ENCODE measurements at places on chromosomes 6 and 20.

- DNase-seq, result no peak
Measured at GRCh38 chr6:123594776-123595175, 42.0 kb downstream of the TRDN start.

GRCh38 chr20:58645412-58645968, 5.6 kb upstream of the STX16 start:
- DNase-seq, result no peak

- DNase-seq, result no peak
Measured at GRCh38 chr6:72865467-72865866, 243.6 kb downstream of the KCNQ5 start.

GRCh38 chr6:162032620-162033019, 694.9 kb downstream of the PRKN start:
- DNase-seq, result no peak

DNA sequence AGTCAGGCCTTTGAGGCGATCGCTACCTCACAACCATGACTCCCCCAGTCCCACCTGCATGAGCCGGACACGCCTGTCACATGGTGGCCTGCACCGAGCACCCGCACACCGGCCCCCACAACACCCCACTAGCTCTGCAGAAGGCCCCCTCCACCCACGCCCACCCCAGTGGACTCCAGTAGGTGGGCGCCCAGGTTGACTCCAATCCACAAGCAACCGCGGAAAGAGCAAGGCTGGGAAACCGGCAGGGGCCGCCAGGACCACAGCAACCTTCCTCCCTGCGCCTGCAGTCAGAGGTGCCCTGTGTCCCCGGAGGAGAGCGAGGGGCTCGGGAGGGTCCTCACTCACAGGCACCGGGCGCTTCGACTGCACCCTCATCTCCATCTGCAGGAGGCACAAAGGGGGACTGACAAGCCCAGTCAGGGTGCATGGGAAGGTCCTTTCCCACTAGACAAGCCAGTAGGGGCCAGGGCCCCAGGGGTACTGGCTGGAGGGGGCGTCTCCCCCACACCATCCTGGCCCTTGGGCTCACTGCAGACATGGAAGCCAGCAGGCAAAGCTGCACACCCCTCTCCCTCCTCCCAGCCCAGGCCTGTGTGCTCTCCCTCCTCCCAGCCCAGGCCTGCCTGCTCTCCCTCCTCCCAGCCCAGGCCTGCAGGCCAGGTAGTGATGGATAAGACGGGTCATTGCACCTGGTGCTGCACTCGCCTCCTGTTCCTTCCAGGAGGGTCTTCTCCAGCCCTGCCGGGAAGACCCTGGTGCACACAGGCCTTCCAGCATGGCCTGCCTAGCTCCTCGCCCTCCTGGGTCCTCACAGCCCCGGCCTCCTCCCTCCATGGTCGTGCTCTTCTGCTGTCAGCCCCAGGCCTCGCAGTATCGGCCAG, 137.2 kb downstream of the DLL1 start:
- DNase-seq, result no peak

DNA sequence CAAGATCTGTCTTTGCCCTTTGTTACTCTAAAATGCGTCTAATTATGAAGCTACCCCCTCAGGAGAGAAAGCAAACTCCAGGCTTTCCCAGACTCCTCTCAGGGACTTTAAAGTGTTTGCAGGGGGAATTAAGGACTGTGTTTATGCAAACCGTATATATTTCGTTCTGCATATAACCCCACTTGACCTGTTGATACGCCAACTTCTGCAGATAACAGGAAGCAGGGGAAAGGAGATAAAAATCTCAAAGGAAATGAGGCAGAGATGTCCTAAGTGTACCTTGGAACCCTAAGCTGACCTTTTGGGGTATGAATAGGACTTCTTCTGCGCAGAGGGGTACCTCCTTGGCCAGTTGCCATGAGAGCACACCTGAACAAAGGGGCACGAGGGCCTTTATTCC, 8.1 kb downstream of the SYCP2L start:
- DNase-seq, result no peak

- DNase-seq, result no peak
Measured at GRCh38 chr20:9134346-9134745, 65.5 kb downstream of the PLCB4 start.

DNA sequence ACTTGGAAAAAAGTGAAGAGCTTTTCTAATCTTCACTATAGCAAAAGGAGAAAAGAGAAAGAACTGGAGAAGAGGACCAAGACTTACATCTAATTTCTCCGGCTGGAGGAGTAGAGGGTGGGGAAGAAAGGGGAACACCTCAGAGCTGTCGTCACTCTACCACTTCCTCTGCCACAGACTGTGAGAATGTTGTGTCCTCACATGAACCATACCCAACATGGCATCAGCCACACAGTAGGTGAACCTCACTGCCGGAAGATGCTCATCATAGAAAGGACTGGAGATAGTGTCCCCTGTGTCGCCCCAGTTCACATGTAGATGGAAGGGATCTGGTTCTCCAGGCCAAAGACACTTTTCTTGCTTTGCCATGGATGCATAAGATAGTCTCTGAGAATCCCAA, 604.4 kb upstream of the NOX3 start:
- DNase-seq, result no peak

DNA sequence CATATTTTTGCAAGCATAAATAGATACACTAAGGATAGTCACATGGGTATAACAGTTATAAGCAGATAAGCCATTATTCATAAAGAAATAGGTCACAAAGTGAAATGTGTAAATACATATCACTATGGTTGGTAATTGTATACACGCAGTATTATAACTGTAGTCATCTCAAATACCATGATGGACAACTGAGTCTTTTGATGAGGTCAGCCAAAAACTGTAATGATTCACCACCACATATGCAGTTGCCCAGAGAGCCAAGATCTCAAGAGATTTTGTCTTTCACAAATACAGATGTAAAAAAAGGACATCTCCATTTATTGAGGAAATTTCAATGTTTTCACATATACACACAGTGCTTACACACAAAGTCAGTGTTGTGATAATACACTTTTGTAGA, 28.3 kb downstream of the ZNF292 start:
- DNase-seq, result no peak

- DNase-seq, result no peak
Measured at GRCh38 chr6:93177918-93178317, 241.4 kb downstream of the EPHA7 start.

DNA sequence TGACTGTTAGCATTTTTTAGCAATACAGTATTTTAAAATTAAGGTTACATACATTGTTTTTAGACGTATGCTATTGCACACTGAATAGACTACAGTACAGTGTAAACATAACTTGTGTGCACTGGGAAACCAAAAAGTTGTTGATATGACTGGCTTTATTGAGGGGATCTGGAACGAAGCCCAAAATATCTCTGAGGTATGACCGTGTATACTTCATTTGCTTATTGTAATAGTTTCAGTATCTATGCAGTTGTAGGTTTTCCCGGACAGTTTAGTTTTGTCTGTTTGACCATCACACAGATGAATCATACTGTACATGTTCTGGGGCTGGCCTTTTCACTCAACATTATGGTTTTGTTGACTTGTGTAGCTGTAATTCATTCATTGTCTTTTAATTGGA, 6.9 kb upstream of the ZBTB12 start:
- DNase-seq, result no peak

- DNase-seq, result no peak
Measured at GRCh38 chr20:20530428-20531151, 162.7 kb downstream of the INSM1 start.

DNA sequence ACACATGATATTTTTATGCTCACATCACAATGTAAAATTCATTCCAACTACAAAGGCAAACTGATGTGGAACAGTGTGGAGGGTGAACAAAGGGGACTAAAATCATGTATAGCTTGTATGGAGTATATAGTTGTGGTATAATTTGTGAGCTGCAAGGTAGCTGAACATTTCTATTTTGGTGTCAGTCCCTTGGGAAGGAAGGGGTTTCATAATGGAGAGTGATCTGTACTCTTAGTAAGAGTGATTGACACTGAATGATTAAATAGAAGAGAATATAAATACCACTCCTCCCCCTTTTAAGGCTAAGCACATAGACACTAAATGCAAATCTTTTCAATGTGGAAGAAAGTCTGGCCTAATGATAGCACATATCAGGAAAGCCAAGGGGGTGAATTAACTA, 104.6 kb downstream of the POPDC3 start:
- no peak for DNase-seq

- no peak for DNase-seq
Measured at GRCh38 chr20:47377122-47377722, 20.7 kb upstream of the ZMYND8 start.

DNA sequence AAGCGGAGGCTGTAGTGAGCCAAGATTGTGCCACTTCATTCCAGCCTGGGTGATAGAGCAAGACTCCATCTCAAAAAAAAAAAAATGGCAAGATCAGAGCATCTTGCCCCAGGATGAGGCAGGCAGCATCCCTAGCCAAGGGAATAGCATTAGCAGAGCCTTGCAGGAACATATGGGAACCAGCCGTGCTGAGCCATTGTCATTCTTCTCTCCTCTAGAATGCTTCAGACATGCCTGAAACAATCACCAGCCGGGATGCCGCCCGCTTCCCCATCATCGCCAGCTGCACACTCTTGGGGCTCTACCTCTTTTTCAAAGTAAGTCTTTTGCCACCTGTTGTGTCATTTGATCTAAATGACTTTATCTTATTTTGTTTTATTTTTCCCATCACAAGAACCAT, 13.0 kb downstream of the HM13 start:
- DNase-seq, result no peak

GRCh38 chr6:127201321-127201720, 65.3 kb upstream of the RNF146 start:
- no peak for DNase-seq

- no peak for DNase-seq
Measured at GRCh38 chr6:55023230-55023629, 151.1 kb upstream of the HCRTR2 start.

GRCh38 chr20:58237318-58238132, 9.1 kb upstream of the ANKRD60 start:
- no peak for DNase-seq

DNA sequence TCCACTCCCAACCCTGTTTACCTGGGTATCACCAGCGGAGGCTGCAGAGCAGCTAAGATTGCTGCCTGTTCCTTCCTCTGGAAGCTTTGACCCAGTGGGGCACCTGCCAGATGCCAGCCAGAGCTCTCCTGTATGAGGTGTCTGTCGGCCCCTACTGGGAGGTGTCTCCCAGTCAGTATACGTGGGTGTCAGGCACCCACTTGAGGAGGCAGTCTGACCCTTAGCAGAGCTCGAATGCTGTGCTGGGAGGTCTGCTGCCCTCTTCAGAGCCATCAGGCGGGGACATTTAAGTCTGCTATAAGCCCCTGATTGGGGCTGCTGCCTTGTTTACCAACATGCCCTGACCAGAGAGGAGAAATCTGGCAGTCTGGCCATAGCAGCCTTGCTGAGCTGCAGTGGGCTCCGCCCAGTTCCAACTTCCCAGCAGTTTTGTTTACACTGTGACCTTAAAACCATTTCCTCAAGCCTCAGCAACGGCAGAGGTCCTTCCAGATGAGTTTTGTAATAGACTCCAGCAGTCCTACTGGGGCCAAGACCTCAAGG, 2.8 kb downstream of the RAET1E start:
- no peak for DNase-seq

DNA sequence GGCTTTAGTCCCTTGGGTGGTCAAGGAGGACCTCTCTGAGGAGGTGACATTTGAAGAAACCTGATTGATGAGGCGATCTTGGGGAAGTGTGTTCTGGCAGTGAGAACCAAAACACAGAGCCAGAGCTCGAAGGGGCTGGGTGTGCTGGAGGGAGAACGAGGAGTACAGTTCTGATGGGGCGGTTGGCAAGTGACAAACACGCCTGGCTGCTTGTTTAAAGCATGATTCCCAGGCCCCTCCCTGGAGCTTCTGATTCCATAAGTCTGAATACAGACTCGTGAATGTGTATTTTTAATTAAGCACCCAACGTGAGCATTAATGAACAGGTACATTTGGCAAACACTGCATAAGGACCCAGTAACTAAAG, 886 bp upstream of the NFATC2 start:
- no peak for DNase-seq

DNA sequence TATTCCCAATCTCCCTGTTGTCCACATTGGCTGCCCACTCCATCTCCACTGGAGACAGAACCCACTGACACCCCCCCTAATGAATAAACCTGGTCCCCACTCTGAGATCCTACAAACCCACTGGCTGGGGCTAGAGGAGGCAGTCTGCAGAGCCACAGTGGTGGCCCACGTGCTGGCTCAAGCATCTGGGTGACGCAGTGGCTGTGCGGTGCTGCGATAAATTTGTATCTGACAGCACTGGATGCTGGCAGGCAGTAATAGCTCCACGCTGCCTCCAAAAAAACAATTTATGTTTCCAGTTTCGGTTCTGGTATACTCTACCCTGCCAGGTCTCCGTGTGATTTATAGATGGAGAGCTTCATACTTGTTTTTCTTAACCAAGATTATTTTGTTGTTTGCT, 87.1 kb upstream of the SYNDIG1 start:
- no peak for DNase-seq

DNA sequence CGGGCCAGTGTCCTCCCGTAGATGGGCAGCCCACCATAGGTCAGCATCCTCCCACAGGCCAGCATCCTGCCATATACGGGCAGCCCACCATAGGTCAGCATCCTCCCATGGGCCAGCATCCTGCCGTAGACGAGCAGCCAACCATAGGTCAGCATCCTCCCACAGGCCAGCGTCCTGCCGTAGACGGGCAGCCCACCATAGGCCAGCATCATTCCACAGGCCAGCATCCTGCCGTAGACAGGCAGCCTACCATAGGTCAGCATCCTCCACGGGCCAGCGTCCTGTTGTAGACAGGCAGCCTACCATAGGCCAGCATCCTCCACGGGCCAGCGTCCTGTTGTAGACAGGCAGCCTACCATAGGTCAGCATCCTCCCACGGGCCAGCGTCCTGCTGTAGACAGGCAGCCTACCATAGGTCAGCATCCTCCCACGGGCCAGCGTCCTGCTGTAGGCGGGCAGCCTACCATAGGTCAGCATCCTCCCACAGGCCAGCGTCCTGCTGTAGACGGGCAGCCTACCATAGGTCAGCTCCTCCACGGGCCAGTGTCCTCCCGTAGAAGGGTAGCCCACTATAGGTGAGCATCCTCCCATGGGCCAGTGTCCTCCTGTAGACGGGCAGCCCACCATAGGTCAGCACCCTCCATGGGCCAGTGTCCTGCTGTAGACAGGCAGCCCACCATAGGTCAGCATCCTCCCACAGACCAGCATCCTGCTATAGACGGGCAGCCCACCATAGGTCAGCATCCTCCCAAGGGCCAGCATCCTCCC, 62.9 kb downstream of the BFSP1 start:
- no peak for DNase-seq

GRCh38 chr20:53175135-53175780, 203.1 kb downstream of the TSHZ2 start:
- no peak for DNase-seq
